ENCODE measurements at places on chromosomes 11 and 22.

GRCh38 chr11:720017-720641 lies 14.1 kb downstream of the EPS8L2 start:
- DNase-seq, result no peak

GRCh38 chr22:35717572-35717971 lies at the start of gene APOL5:
Gene APOL5, plus strand, starts transcription at chr22:35717872. Its CDS starts 0 bp downstream, at chr22:35717872.
- no peak for DNase-seq

- peak; percentile 68 for DNase-seq
These were observed 196.3 kb upstream of the ARHGAP20 start for GRCh38 chr11:110908401-110909105.

GRCh38 chr11:534396-535209 lies 773 bp downstream of the HRAS start:
- no peak for DNase-seq

- no peak for DNase-seq
These were observed 853 bp downstream of the HTATIP2 start for GRCh38 chr11:20364341-20364792.

DNA sequence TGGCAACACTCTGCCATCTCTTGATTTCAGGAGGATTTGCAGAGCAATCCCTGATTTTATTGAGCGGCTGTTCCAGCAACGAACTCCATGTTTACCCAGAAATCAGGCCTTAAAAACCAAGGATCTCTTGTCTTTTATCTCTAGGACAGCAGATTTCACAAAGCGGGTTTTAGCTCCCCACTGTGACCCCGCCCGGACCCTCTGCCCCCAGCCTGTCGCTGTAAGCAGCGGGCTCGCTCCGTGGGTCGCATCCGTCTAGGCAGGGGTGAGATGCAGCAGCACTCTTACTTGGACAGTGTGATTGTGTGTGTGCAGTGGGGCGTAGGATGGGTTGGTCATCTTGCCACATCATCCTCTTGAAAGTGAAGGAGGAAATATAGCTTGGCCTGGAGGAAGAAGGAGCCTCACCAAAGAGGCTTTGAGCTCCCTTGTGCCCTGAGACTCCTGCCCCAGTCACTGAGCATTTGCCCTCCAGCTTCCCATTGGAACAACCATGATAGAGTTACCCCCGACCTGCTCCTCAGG lies 189.2 kb upstream of the TBCEL start:
- DNase-seq, result no peak

GRCh38 chr11:115428306-115428705 lies 75.9 kb downstream of the CADM1 start:
- no peak for DNase-seq

GRCh38 chr11:65427691-65428577 lies 5.3 kb downstream of the NEAT1 start:
- no peak for DNase-seq

- DNase-seq, result peak; percentile 68
These were observed at the start of gene CTR9 for GRCh38 chr11:10750838-10751580. Gene CTR9, plus strand, starts transcription at chr11:10751246. Its CDS starts 167 bp downstream, at chr11:10751413.

GRCh38 chr11:59879567-59879966 lies 985 bp downstream of the OOSP3 start:
- DNase-seq, result no peak

DNA sequence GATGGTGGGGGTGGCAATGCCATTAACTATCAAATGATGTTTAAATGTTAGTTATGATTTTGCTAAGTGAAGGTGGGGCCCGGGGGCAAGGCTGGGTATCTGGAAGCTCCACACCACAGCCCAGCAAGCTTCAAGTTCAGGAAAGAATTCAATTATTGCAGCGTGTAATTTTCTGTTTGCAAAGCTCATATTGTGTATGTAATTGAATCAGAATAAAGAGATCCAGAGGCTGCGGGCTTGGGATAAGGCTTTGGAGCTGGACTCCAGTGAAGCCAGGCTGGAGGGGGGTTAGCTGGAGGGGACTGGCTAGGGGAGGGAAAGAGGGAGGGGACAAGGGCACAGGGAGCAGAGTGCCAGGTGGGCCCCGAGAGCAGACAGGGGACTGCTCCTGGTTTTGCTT lies 557.1 kb upstream of the CADM1 start:
- DNase-seq, result no peak

DNA sequence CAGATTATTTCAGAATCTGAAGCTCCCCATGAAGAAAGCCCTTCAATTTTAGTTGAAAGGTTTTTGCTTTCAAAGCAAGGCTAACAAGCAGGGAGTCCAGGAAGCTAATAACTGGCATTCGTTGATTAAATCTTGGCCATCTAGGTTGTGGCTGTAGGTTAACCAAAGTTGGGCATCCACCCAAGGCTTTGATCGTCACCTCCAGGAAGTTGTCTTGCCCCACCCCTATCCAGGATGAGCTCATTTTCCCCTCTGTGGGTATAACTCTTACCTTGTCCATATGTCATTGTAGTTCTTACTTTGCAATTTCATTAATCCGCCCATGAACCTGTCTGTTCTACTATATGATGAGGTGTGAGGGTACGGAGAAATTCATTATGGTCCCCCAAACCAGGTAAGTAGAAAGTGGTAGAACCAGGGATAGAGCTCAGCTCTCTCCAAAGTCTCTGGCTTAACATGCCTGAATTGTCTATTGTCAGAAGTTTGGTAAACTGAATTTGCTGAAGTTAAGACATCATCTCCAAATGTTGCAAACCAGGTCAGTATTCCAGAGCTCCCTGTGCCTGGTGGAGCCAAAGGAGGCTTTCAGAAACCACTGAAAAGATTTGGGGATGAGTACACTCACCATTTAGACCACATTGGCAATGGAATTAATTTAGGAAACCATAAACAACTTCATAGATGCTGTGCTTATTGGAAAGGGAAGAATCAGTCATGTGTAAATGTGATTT lies 97.1 kb downstream of the CD44 start:
- no peak for DNase-seq

- no peak for DNase-seq
These were observed 78.1 kb downstream of the GAB2 start for GRCh38 chr11:78339483-78339882.

GRCh38 chr11:2717561-2718325 lies 17.9 kb upstream of the KCNQ1OT1 start:
- DNase-seq, result no peak

- no peak for DNase-seq
These were observed 70.1 kb upstream of the PHOX2A start for GRCh38 chr11:72313912-72314598.

GRCh38 chr22:26968859-26969523 lies 311.6 kb downstream of the MIAT start:
- DNase-seq, result no peak

DNA sequence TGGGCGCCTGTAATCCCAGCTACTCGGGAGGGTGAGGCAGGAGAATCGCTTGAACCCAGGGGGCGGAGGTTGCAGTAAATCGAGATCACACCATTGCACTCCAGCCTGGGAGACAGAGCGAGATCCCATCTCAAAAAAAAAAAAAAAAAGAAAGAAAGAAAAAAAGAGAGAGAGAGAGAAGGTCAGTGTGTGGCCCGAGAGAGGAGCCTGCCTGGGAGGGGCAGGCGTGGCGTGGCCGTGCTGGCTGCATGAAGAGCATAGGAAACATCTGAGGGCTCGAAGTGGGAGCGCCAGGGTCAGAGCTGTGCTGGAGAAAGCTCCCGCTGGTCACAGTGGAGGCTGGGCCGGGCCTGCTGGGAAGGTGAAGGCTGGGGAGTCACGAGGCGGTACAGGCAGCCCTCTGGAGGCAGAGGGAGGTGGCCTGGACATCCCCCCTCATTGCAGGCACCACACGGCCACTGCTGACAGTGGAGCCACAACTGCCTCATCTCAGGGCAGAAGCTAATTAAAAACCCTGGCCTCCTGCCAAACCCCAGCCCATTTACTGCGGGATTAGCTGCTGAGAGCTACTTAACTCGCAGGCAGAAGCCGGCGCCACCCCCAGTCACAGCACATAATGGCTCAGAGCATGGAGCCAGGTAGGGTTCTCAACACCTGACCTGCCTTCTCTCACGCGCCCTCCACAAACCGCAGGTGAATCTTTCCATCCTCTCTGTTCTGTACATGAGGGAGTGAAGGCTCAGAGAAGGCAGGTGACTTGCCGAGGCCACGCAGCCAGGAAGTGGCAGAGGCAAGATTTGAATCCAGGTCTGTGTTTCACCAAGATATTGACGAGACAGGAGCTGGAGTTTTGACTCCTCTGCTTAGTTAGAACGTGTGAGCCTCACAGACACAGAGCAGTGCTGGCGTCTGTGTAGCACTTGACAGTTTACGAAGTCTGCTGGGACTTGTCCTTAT lies 32.6 kb downstream of the NFAM1 start:
- no peak for DNase-seq

GRCh38 chr11:44246726-44247125 lies 63.2 kb downstream of the ALX4 start:
- no peak for DNase-seq

GRCh38 chr11:17273668-17274282 lies 2.8 kb upstream of the NUCB2 start:
- DNase-seq, result no peak

DNA sequence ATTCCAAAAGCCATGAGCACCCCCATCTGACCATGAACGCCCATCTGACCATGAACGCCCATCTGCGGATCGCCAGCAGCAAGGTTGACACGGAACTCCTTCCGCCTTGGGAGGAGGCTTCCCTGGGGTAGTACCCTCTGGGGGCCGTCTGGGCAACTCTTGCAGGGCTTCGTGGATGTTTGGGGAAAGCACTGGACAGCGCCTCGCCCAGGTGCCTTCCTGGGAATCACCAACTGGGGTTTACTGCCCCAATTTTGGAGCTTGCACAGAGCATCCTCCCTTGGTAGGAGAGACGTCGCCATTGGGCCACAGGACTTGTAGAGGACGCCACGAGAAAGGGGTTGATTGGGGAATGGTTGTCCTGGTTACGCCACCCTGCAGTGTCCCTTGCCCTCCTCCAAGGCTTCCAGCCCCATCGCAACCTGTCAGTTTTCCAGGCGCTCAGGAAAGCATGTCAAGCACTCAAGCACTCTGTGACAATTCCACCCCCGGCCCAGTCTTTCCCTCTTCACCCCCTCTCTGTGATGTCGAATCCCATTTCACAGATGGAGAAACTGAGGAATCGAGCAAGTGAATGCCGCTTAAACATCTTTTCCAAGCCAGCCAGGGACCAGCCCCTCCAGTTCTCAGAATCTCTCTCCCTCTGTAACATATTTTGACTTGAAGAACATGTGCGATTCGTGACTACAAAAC lies 914 bp upstream of the PRDM11 start:
- no peak for DNase-seq

GRCh38 chr11:131792243-131792642 lies 421.8 kb downstream of the NTM start:
- no peak for DNase-seq

- no peak for DNase-seq
These were observed 441.2 kb downstream of the LRRC4C start for GRCh38 chr11:41018224-41018623.

DNA sequence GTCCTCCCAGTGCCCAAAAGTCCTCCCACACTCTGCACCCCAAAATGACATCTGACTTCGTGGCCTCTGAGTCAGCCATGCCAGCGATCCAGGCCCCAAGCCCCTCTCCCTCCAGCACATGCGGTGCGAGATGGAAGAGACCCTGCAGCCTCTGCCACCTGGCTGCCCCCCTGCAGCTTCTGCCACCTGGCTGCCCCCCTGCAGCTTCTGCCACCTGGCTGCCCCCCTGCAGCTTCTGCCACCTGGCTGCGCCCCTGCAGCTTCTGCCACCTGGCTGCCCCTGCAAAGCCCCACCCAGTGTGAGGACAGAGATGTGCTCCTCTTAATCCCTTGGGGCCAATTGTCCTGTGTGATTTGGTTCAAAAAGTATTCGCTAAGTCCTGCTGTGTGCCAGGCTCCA lies 68.0 kb downstream of the WNT7B start:
- DNase-seq, result no peak

GRCh38 chr11:116693593-116694348 lies 79.0 kb downstream of the BUD13 start:
- no peak for DNase-seq

GRCh38 chr11:12269104-12269441 lies 108.3 kb upstream of the PARVA start:
- no peak for DNase-seq

DNA sequence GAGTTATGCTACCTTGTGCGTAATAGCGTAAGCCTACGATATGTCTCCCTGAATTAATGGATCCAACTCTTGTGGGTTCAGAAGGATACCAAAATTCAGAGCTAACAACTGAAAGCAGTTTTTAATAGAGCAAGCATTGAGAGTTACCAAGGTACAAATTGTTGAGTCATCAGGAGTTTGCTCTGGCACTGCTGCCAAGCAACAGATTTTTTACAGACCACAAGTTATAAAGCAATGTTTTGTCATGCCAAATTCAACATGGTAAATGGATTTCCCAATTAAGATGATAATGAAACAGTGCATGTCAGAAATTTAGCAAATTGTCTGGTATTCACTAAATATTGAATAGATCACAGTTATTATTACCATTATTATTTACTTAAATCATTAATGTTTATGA lies 295.6 kb downstream of the NELL1 start:
- no peak for DNase-seq

DNA sequence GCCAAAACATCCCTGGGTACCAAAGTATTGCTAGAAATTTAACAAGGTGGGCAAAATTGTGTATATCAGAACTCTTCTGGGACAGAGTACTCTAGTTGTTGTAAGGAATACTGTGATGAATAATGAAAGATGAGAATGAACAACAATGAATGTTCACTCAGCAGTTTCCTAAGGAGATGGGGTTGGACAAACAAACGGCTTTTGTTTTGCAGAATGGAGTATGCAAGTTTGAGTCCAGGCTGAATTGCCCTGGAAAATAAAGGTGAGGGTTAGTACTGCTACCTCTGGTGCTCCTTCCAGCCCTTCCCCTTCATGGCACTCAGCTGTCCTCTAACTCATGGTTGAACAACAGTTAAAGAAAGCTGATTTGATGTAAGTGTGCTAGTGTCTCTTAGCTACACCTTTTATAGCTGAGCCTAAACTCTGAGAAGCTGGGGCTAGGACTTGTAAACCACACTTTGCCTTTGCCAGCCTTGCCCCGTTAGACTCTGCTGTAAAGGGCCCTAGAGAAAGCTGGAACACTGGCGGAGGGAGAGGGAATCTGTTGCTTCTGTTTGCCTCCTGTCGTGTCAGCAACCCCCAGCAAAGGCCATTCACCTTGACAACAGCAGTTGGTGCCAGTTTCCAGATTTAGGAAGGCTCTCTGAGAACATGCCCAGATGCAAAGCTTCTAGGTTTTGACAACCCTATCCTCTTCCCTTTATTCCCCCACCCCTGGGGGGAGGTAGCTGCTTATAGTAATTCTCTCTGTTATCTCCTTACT lies 41.2 kb upstream of the POLD3 start:
- no peak for DNase-seq

GRCh38 chr22:23279781-23280180 lies 99.5 kb downstream of the BCR start:
- no peak for DNase-seq

DNA sequence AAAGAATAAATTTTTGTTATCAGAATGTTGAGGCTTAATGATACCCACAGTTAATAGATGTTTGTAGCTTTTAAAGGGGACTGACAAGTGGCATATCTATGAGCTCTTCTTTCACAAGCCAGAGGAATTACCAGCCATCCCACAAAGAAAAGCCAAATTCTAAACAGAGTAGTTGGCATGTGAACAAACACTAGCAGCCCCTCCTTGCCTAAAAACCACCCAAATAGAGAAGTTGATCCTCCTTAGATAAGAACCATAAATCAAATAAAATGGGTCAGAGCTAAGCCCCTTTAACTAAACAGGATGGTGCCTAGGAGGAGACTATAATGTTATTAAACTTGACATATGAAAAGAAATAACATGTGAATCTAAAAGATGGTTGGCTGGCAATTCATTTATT lies 11.4 kb downstream of the LPXN start:
- DNase-seq, result no peak
